Cortex of kidney (tissue), 1 donor: ENCODE measurements at places on chromosomes 5 and 9.

DNA sequence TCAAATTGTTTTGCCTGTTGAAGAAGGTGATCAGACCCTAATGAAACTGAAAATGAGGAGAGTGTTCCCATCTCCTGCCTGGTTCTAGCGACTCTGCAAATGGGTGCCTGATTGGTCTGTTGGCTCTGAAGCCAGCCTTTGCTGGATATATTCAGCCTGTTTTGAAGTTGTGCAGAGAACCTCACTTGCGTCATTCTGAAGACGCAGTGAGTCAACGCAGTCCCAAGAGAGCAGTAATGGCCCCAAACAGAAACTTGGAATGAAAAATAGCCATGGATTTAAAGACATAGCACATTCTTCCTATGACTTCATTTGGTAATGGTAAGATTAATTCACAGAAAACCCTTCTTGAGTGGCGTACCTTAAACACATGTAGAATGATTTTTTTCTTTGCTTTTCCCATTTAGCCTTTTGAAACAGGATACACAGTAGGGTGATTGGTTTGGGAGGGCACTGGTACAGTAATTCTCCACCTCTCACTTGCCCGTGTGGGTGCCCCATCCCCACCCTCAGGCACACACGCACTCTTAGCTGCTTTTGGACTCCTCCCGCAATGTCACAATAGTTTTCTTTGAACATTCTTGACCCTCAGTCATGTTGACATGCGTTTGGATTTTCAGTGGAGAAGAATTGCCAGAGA, 54.1 kb upstream of the ABL1 start:
- DNase-seq: no peak

GRCh38 chr5:167797933-167798332, 493.5 kb upstream of the WWC1 start:
- DNase-seq: no peak

- no peak for DNase-seq
These were observed 372.1 kb upstream of the C9orf72 start for GRCh38 chr9:27945386-27945785.

GRCh38 chr5:116673453-116673852, 98.8 kb upstream of the SEMA6A start:
- DNase-seq: no peak

- DNase-seq: no peak
These were observed 51.2 kb upstream of the ZSWIM6 start for GRCh38 chr5:61280761-61281427.

GRCh38 chr5:23157716-23158115, 304.6 kb upstream of the CDH12 start:
- DNase-seq: no peak

DNA sequence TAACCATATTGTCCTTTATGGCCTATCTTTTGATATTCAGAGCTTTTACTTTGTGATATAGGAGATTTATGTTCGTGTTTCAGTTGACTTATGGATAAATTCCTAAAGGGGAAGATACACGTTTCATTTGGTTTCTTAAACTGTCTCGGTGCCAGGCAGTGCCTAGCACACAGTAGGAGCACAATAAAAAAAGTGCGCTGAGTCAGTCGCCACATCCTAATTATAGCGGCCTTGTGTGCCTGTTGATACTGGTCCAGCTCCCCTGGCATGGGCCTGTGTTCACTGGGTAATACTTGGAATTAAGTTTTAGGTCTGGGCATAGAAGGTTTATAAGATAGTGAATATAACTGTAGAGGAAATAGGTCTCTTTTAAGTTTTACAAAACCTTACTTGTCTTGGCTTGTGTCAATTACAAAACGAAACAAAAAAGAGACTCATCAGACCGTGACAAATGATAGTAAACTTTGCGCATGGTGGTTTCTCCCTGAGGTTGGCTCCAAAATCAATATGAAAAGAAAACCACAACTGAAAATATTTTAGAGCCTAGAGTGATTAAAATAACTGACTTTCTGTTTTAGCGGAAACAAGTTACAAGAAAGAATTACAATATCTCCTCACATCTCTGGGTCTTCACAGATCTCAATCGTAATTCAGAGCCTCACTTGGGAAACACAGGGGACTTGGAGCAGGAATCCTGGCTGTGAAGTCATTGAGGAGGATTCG, 84.8 kb downstream of the MVB12B start:
- no peak for DNase-seq

DNA sequence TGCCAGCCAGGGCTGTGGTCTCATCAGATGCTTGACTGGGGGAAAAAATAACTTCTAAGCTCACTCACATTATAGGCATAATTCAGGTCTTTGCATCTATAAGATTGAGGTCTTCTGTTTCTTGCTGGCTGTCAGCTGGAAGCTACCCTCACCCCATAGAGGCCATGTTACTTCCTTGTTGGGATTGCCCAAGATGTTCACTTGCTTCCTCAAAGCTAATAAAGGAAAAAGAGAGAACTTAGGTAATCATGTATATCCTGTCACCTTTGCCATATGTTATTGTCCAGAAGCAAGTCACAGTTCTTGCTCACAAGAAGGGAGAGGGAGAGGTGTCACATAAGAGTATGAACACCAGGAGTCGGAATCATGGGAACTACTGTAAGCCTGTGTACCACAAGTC, 38.7 kb upstream of the ANKRD34B start:
- DNase-seq: no peak

- DNase-seq: no peak
These were observed 5.5 kb downstream of the OR1Q1 start for GRCh38 chr9:122619996-122620395.

DNA sequence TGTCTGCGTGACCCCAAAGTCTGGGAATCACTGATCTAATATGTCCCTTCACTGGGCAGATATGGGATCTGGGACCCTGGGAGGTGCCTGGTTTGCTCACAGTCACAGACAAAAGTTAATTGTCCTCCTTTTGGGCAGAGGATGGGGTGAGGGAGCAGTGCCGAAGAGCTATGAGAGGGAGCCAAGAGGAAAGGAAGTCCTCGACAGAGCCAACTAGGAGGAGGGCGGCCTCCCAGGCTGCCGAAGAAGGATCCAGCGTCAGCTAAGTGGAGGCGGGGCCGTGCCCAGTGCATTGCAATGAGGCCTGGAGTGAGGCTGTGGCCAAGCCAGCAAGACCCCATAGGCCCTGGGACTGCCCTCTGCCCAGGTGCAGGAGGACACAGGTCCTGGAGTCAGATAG, 11.4 kb downstream of the AIF1L start:
- DNase-seq: no peak

DNA sequence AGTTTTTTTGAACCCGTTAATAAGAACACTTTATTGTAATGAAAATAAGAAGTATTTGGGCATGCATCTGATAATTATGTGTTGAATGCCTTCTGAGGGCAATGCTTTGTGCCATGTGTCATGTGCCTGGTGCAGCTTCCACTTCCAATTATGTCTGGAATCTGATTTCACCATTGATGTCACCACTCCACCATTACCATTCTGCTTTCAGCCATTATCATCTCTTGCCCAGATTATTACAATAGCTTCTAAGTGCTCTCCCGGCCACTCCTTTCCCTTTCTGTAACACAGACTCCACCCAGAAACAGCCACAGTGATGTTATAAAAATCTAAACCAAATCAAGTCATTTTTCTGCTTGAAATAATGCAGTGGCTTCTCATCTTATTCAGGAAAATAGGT, 171.7 kb downstream of the C9orf152 start:
- no peak for DNase-seq

DNA sequence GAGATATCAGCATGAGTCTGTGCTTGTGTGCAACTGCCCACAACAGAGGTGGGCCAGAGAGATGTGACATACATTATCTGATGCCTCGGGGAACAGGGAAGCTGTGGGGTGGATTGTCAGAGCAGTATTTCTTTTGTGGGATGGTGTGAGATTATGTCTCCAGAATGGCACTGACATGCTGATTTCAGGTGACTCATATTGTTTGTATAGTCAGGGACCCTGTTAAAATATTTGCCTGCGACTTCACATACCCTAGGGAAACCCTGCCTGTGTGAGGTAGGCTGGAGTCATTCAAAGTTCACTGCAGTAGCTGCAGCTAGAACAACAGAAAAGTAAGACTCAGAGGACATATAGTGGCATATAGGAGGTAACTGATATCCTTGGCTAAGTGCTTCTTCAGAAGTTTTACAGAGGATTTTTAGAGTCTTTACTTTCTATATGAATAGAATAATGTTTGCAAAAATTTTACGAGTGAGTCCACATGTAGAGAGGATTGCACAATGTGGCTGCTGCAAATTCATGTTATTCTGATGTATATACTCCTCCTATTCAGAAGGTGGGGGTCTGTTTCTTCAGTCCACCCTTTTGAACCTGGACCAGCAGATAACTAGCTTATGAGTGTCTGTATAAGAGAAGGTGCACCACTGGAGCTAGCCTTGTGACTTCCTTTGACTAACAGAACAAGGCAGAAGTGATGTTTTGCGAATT, 89.3 kb downstream of the MACIR start:
- DNase-seq: no peak

DNA sequence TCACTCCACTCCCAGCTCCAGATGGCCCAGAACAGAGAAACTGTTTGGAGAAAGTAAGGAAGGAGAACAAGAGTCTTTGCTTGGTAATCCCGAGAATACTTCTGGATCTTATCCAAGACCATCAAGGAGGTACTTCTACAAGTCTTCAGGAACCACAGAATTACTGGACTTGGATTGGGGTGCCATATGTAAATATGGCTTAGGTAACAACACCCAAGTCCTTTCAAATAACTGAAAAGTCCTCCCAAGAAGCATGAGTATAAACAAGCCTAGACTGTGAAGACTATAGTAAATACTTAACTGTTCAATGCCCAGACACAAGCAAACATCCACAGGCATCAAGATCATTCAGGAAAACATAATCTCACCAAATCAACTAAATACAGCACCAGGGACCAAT, 170.0 kb downstream of the MCTP1 start:
- no peak for DNase-seq

- DNase-seq: no peak
These were observed 195.3 kb downstream of the DTWD2 start for GRCh38 chr5:118793091-118793490.

- DNase-seq: no peak
These were observed 443 bp downstream of the GABRB2 start for GRCh38 chr5:161546095-161546469.

GRCh38 chr5:69084195-69084594, 9.6 kb upstream of the SLC30A5 start:
- no peak for DNase-seq

- DNase-seq: no peak
These were observed 76.9 kb downstream of the ST8SIA4 start for GRCh38 chr5:100826133-100826532.
